ENCODE measurements at places on chromosomes 6 and 20. TPM values are rescaled to one million over a fixed set of nuclear protein-coding genes. Genes with fewer than 3 reads are reported as not detected.

IMPG1 gene
- total RNA-seq: not detected

- DNase-seq: no peak
Measured at GRCh38 chr6:6741264-6741663, 152.7 kb downstream of the LY86 start.

DNA sequence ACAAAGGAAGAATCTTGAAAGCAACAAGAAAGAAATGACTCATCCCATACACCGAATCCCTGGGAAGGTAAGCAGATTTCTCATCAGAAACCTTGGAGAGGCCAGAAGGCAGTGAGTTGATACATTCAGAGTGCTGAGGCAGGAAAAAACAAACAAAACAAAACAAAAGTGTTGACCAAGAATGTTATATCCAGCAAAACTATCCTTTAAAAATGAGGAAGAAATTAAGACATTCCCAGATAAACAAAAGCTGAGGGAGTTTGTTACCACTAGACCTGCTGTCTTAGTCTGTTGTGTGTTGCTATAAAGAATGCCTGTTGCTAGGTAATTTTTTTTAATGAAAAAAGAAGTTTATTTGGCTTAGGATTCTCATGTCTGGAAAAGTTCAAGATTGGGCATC is 33.7 kb upstream of the PPP1R3G start:
- no peak for DNase-seq

- no peak for DNase-seq
Measured at GRCh38 chr6:35320031-35320410, 22.3 kb upstream of the PPARD start.

- DNase-seq: peak; percentile 32
Measured at GRCh38 chr6:5179917-5180316, 80.8 kb downstream of the LYRM4 start.

DNA sequence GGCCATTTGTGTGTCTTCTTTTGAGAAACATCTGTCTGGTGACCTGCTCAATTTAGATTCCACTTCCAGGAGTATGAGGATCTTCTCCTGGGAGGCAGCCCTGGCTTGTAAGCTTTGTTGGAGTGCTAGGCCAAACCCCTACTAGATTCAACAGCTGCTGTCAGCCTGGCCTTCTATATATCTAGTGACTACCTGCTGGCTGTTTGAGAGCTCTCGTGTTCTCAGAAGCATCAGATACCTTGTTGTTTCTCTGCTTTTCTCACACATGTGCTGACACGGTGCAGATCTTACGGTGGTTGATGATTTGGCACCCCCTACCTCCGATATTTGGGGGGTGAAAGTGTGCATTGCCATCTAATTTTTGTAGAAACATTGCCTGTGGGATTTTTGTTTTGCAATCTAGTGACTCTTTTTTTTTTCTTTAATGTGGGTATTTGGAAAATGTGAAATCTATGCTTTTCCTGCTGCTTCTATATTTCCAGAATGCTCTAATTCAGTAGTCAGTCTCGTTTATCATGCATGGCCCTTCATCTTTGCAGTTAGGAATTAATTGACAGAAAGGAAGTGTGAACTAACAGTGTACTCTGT is 4.7 kb downstream of the CCN2 start:
- DNase-seq: peak; percentile 78
